Esophagus squamous epithelium (tissue), 5 donors: ENCODE measurements at places on chromosomes 2 and 18.

- no peak for DNase-seq
Observed at GRCh38 chr2:109134741-109135358, 5.8 kb downstream of the SH3RF3 start.

DNA sequence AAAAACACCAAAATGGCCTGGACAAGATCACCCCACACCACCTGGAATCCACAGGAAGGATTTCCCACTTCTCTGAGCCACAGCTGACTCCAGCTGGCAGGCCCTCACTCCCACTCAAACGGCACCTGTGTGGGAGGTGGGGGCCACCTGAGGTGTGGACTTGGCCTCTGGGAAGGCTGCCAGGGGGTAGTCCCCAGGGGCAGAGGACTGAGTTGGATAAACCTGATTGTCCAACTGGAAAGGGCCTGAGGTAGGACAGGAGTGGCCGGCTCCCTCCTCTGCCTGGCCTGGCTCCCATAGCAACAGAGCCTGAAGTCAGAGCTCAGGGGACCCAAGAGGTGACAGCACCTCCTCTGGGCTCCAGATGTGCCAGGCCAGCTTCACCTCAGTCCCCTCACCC is 300.2 kb downstream of the CELF4 start:
- DNase-seq: no peak

- DNase-seq: no peak
Observed at GRCh38 chr2:41962922-41963622, 84.7 kb upstream of the PKDCC start.

DNA sequence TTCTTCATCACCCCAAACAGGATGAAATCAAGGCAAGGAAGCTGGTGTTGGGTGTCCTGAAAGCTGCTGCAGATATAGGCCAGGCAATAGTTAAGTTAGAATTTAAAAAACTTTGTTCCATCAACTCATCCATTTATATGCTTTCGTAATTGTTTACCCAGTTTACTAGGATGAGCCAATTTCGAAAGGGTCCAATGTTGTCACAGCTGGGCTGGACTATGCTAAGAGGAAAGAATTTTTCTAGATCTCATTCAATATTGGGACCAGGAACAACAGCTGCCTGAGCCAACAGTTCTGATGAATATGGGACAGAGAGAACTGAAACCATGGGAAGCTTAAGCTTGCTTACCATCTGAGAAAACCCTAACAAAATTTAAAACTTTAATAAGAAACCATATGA is 21.6 kb upstream of the SP3 start:
- DNase-seq: no peak

GRCh38 chr2:8290771-8291352 is 391.0 kb upstream of the ID2 start:
- no peak for DNase-seq
